ENCODE measurements at places on chromosomes 13 and 19.

GRCh38 chr13:30153545-30154426, 153.6 kb downstream of the KATNAL1 start:
- DNase-seq: no peak

- DNase-seq: no peak
Observed at GRCh38 chr19:24000656-24001055, 86.0 kb downstream of the ZNF726 start.

DNA sequence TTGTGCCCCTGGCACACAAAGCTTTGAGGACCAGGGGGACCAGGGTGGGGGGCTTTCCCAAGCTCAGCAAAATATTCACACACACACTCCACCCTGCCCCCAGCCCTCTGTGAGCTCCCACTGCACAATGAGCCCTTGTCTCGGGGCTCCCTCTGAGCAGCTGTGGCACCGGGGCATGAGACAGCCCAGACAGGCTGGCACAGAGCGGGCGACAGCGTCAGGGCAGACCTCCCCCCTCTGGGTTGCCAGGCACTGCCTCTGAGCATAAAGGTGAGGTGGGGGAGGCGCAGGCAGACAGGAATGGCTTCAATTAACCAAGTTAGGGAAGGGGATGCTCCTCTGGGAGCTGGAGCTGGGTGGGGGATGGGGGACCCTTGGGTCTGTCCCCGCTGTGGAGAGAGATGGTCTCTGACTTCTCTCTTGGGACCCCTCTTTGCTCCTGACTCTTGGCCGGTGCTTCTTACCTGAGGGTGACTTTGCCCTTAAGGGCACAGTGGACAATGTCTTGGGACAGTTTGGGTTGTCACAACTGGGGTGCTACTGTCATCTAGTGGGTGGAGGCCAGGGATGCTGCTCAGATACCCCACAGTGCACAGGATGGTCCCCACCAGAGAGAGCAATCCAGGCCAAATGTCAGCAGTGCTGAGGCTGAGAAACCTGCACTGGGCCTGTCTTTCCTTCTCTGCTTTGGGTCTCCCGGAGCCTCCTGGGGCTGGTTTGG, 30.3 kb downstream of the LYL1 start:
- no peak for DNase-seq

DNA sequence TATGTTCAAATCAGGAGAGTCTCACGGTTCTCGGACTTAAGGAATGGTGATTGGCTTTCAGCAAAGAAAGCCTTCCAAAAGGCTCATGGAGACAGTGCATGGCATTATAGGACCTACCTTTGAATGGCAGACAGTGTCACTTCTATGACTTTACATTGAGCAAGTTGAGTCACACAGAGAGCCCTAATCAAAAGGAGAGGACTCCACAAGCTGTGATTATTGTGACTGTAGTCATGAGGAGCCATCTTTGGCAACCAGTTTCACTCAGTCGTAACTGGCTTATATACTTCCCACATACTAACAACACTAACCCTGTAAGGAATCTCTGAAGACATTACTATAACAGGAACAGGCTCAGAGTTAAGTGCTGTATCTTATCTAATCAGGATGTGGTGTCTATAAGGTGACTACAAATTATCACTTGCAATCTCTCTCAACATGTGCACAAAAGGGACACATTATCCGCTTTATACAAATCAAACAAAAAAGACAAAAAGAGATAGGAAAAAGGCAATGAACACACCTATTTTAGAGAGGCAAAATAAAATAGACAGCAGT, 6.1 kb downstream of the LGALS14 start:
- no peak for DNase-seq

- no peak for DNase-seq
Observed at GRCh38 chr19:54707962-54708361, 16.3 kb upstream of the KIR3DL3 start.

GRCh38 chr13:37302686-37303085, 197.2 kb upstream of the CSNK1A1L start:
- DNase-seq: no peak

- DNase-seq: no peak
Observed at GRCh38 chr13:107846642-107847041, 368.7 kb downstream of the LIG4 start.

DNA sequence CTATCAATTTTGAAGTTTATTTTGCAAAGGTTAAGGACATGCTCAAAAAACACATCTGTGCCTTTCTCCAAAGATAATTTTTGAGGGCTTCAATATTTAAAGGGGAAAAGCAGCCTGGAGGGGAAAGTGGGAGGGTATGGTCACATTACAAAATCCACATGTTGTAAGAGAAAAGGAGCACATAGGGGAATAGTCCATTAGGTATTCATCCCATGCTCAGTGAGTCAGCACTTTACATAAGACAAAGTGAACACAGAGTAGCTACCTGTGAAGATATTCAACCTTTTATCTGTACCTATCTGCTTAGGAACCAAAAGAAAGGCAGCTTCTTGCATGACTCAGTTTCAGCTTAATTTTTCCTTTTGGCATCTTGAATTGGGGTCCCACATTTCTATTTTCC, 932.0 kb downstream of the SLITRK6 start:
- no peak for DNase-seq

- DNase-seq: no peak
Observed at GRCh38 chr19:4707956-4708650, 15.5 kb downstream of the DPP9 start.

- DNase-seq: no peak
Observed at GRCh38 chr13:22061371-22061805, 390.5 kb downstream of the FGF9 start.
